ENCODE measurements at places on chromosomes 1 and 21.

GRCh38 chr1:110631836-110632620, 25.9 kb upstream of the KCNA2 start:
- DNase-seq = no peak

DNA sequence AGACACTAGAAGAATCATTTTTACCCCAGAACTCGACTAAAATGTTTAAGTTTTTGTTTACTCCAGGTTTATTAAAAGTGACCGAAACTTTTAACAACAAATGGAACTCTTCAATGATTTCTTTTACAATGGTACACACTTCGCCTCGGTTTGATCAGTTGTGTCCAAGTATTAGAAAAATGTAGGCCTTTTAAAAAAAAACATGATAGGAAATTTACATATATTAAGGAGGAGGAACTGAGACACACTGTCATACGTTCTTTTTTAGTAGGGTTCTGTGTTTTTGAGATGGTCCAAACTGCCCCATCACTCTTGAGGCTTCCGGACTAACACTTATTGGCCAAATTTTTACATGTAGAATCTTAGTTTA, 1.3 kb downstream of the PRDM2 start:
- no peak for DNase-seq

GRCh38 chr1:18666317-18666920, 35.8 kb downstream of the PAX7 start:
- no peak for DNase-seq

GRCh38 chr21:15468368-15468767, 261.4 kb upstream of the USP25 start:
- no peak for DNase-seq

- no peak for DNase-seq
These were observed 29.1 kb downstream of the MAP3K21 start for GRCh38 chr1:233356705-233356987.

GRCh38 chr1:67214420-67215174, 48.3 kb downstream of the IL23R start:
- no peak for DNase-seq

GRCh38 chr1:199422206-199422605, 605.3 kb upstream of the NR5A2 start:
- DNase-seq = no peak

DNA sequence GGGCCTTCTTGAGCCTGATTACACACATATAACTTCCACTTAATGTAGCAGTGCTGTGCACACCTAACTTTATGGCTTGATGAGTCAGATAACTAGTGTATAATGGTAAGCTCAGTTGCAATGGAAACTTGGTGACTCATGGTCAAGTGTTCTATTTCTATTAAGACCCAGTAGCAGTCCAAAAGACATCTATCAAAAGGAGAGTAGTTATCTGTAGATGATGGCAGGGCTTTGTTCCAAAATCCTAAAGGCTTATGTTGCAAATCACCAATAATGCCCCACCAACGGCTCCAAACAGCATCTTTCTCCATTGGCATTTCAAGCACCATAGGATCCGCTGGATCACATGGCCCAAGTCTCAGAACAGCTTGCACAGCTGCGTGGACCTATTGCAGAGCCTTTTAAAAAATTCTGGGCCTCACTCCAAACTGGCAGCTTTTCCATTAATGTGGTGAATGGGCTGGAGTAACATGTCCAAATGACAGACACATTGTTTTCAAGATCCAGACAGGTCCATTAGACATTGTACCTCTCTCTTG, 566.8 kb upstream of the USP24 start:
- DNase-seq = no peak

- no peak for DNase-seq
These were observed 130.4 kb downstream of the SYT2 start for GRCh38 chr1:202579806-202580205.

- DNase-seq = no peak
These were observed 136.4 kb upstream of the VAMP3 start for GRCh38 chr1:7634546-7635240.

DNA sequence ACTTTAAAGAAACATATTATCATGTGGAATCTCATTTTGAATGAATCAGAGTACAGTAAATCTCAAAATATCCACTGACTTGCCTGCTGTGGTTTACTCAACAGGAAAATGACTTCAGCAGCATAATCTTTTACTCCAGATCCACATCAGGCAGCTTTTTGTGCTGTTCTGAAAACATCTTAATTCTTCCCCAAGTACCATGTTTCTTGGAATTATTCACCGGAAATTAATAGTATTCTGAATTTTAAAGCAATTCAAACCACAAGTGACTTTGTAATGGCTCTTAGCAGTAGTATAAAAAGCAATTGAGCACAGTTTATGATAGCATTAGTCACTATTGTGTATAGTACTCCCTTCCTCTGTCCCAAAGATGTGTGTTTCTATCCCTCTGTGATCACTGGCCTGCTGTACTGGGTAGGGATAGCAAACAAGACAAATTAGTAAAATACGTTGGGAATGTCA, 64.2 kb upstream of the ERRFI1 start:
- DNase-seq = no peak

DNA sequence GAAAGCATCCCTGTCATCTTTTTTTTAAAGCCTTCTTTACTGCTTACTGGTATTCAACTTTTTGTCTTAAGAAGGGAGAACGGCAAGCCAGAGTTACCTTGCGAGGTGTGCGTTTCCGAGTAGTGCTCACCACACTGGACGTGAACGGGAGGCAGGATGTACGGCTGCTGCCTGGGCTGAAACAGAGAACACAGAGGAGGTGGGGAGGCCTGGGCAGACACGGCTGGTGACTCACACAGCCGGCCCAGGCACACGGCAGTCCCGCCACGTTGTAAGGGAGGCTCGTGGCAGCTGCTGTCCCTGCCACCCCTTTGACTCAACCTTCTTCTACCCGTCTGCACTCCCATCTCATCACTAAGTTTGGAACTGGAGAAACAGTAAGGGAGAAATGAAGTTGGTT, 105.8 kb downstream of the SMYD2 start:
- DNase-seq = no peak

DNA sequence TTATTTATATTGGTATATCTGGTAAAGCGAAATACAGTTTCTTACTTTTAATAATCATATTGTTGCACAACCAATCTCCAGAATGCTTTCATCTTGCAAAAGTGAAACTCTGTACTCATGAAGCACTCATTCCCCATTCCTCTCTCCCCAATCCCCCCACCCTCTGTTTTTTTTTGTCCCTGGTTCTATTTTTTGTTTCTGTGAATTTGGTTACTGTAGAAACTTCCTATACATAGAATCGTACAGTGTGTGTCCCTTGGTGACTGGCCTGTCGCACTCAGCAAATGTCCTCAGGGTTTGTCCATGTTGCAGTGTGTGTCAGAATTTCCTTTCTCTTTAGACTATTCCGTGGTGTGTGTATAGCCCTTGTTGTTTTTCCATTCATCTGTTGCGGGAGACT, 7.9 kb upstream of the NLRP3 start:
- no peak for DNase-seq

- no peak for DNase-seq
These were observed 100.6 kb downstream of the ROR1 start for GRCh38 chr1:63874278-63874880.

DNA sequence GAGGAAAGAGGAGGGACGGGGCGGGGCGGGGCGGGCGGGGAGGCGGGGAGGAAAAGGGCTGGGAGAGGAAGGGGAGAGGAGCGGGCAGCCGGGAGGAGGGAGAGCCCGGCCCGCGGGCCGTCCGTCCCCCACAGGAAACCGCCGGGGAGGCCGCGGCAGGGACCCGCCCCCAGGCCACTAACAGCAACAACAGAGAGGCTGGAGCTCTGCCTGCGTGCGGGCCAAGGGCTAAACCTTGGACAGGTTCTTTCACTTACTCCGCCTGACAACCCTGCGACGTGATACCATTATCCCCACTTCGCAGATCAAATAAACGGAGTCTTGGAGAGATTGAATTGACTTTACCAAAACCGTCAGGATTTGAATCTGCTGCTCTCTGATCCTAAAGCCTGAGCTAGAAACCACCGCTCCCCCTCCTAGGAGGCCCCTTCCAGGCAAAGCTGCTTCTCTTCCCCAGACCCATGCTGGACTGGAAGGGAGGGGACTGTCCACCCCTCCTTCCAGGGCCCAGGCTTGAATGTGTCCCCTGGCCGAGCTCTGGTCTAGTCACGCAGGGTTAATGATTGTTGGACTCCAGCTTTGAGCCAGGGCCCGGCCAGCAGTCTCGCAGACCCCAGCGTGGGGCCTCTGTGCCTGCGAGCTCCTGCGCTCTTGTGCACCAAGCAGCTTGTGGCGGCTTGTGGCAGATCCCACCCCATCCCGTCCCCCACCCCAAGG, at the start of gene EVA1B:
TSS of gene EVA1B (minus strand) at position 10 of the 717 bp plus-strand sequence. CDS start 608 bp downstream, outside the sequence.
- peak; percentile 62 for DNase-seq

- DNase-seq = no peak
These were observed 196.9 kb upstream of the ETV3 start for GRCh38 chr1:157335056-157335455.

- no peak for DNase-seq
These were observed 81.3 kb downstream of the UROD start for GRCh38 chr1:45093334-45093733.

GRCh38 chr1:161949548-161949947, 74.1 kb downstream of the OLFML2B start:
- no peak for DNase-seq

DNA sequence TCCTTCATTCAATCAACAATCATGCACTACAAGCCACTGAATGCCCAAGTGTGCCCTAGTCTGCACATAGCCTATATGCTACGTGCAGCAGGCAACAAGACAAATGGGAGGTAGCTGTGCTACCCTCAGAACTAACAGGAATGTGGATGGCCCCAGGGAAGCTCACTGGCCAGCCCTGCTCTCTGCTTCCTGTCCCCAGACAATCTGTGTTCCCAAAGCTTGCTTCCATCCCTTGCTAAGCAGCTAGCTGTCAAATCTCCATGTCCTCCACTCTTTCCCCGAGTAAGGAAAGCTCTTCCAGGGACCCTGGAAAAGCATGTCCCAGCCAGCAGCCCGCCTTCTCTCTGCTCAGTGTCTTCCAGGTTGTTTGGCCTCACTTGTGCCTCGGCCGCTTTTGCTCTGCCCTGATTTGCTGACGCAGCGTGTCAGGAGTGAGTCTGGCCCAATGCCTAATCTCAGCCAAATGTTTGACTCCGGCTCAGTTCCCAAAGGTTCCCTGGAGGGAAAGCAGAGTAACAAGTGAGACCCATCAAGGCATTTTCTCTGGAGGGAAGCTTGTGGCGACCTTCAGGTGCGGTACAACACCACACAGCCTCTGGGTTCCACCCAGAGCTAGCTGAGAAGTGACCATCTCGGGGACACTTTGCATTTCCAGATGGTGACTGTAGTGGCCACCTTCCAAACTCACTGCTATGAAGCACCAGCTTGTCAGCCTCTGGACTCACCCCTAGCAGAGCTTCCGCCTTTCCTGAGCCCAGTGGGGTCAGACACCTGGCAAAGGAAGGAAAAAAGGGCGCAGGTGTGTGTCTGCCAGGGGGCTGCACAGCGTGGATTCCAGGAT, 243.4 kb downstream of the RHOU start:
- DNase-seq = no peak

- DNase-seq = no peak
These were observed 32.3 kb downstream of the TMEM63A start for GRCh38 chr1:225849925-225850324.

GRCh38 chr1:214058076-214058475, 70.3 kb downstream of the PROX1 start:
- DNase-seq = no peak

- DNase-seq = no peak
These were observed 71.7 kb upstream of the ZNF648 start for GRCh38 chr1:182133181-182133580.

GRCh38 chr1:228830185-228830953, 95.1 kb downstream of the RHOU start:
- DNase-seq = no peak

DNA sequence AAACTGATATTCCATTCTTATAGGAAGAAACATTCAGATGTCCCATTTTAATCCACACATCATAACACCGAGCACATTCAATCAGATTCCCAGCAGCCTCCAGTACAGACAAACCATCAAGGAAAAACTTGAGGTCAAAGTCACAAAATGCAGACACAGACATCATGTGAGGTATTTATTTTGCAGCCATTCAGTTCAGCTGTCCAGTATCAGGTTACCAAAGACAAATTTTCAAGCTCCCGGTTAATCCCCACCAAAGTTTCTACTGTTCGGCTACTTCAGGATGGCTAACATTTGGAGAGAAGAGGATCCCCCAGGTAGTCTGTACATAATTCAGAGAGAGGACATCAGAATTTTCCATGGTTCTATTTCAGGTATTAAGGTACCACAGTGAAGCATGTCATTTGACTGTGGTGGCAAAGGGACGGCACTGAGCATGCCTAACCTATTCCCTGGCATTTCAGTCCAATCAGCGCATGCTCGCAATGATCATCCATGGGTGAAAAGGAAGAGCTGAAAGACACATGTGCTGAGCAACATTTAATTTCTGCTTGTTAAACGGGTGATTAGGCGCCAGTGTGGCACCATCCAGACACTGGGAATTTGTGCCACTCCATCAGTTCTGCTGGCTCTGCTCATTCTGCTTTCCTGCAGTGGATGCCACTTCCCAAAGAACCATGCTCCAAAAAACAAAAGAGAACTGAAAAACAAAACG, 13.6 kb upstream of the NDC1 start:
- no peak for DNase-seq

- DNase-seq = no peak
These were observed 385.7 kb downstream of the PLPP3 start for GRCh38 chr1:56193656-56194055.

DNA sequence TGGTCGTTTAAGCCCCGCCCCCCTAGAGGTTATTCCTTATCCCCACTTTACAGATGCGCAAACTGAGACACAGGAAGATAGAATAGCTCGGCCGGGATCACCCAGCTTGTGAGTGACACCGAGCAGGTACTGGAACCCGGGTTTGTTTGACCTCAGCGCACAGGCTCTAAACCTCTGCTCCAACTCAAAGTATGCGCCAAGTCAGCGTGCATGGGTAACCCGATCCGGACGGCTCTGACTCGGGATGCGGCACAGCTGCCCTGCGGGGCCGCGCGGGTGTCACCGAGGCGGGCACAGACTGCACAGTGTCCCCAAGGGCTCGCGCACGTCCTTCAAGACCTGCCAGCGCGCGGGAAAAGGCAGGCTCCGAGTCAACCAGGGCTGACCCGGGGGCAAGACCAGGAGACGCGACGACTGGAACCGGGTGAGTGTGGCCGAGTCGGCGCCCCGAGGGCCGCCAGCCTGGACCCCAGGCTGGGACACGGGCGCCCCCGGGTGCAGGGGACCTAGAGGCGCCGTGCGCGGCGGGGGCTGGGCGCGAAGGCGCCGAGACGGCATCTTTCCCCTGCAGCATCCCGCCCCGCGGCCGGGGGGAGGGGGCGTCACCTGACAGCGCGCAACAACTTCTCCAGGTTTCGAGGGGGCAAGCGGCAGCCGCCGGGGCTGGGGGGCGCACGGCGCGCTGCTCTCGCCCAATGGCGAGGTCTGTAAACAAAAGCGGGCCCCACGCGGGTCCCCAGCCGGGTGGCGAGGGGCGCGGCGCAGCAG, 101.9 kb upstream of the SOD1 start:
- peak; percentile 37 for DNase-seq

DNA sequence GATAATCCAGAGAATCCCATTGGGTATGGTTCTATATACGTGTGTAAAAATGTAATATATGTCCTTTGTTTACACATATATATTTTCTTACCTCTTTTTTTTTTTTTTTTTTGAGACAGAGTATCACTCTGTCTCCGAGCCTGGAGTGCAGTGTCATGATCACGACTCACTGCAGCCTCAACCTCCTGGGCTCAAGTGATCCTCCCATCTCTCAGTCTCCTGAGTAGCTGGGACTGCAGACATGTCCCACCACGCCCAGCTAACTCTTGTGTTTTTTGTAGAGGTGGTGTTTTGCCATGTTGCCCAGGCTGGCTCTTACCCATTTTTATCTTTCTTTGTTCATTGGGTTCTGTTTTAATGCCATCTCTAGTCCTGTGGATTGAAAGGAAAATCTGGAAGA, 59.5 kb downstream of the ZBTB17 start:
- no peak for DNase-seq
